Fibroblast of lung (primary cell): ENCODE measurements at places on chromosomes 7 and 10. TPM values are rescaled to one million over a fixed set of nuclear protein-coding genes. Genes with fewer than 3 reads are reported as not detected.

DNA sequence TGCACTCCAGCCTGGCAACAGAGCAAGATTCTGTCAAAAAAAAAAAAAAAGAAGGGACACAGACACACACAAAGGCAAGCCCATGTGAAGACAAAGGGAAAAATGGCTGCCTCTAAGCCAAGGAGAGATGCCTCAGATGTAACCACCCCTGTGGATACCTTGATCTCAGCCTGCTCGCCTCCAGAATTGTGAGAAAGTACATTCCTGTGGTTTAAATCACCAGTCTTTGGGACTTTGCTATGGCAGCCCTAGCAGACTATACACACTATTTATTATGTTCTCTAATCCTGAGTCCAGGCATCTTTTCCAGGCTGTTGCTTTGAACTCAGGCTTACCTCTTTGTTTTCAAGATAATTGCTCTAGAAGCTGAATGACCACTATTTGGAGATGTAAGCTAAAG, 494.3 kb downstream of the GALNT17 start:
- peak; percentile 96 for DNase-seq

SPDYE11 gene
- not detected in 2 replicates for polyA plus RNA-seq

DNA sequence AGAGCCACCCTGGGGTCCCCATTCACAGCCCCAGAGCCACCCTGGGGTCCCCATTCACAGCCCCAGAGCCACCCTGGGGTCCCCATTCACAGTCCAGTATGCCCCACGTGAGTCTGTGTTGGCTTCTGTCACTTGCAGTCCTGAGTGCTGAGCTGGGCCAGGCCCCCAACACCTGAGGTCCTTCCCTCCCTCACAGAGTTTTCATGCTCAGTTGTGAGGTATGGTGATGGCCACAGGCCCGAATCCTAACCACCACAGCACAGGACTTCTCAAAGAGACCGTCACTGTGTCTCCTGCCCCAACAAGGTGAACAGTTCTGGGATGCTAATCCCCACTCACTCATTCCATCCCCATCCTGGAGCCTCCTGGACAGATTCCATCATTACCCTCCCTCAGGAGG, 239.2 kb downstream of the PTPRN2 start:
- no peak for DNase-seq

DNA sequence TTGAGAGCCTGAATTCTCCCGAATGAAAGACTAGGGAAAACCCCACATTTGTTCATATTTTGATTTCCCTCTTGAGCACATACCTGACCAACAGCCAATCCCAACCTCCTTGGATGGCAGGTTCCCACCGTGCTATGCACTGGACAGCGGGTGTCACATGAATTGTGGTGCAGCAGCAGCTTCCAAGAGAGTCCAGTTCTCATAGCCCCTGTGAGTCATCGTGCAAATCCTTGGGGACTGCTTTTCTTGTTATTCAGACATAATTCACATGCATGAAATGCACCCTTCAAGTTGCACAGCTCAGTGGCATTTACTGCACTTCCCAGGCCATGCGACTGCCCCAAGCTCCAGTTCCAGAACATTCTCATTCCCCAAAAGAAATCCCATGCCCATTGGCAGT, 67.8 kb upstream of the PPP2R2D start:
- DNase-seq, result no peak

GRCh38 chr10:125859128-125859817, 21.8 kb downstream of the DHX32 start:
- no peak for DNase-seq

DNA sequence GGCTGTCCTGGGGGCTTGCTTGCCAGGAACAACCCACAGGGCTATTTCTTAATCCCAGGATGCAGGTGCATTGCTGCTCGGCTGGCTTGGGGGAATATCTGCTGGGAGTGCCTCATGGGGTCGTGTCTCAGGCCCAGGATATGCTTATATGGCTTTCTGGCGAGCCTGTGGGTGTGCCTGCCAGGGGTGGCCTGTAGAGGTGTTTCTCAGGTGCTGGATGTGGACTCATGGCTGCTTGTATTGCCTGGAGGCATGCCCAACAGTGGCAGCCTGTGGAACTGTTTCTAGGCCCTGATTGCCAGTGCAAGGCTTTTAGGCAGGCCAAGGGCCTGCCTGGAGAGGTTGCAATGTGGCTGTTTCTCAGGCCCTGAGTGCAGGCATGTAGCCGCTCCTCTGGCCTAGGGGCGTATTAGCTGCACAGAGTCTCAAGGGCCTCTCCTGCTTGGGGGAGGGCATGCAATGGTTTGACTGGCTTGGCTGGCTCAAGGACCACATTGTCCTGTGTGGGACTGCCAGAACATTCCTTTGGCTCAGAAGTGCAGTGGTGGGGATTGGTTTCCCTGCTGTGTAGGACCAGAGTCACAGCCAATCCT, 202.1 kb downstream of the ATRNL1 start:
- DNase-seq, result no peak

STOX1 gene
- polyA plus RNA-seq, result 0.05 and 0.08 TPM in 2 replicates
